ENCODE measurements at places on chromosomes 1 and 21.

GRCh38 chr1:64315402-64315801 lies 112.0 kb downstream of the UBE2U start:
- DNase-seq = no peak

DNA sequence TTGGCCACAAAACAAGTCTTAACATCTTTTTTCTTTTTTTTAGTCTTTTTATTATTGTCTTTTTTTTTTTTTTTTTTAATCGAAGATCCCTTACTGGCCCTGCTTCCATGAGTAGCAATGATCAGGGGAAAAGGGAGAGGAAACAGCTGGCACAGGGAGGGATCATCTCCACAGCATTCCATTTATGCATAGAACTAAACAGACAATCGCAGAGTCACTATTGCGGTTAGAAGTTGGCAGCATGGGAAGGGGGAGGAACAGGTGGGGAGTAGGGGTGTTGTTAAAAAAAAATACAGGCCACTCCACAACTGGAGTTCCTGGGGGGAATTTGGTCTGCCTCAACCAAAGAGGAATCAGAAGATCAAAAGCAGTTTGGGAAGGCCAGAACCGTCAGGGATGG lies 55.4 kb downstream of the C1orf185 start:
- no peak for DNase-seq

GRCh38 chr1:186858923-186859322 lies 30.2 kb downstream of the PLA2G4A start:
- DNase-seq = no peak

GRCh38 chr1:62781841-62782543 lies 1.9 kb upstream of the ATG4C start:
- DNase-seq = no peak

GRCh38 chr1:5141750-5142149 lies 487.3 kb downstream of the AJAP1 start:
- DNase-seq = no peak

DNA sequence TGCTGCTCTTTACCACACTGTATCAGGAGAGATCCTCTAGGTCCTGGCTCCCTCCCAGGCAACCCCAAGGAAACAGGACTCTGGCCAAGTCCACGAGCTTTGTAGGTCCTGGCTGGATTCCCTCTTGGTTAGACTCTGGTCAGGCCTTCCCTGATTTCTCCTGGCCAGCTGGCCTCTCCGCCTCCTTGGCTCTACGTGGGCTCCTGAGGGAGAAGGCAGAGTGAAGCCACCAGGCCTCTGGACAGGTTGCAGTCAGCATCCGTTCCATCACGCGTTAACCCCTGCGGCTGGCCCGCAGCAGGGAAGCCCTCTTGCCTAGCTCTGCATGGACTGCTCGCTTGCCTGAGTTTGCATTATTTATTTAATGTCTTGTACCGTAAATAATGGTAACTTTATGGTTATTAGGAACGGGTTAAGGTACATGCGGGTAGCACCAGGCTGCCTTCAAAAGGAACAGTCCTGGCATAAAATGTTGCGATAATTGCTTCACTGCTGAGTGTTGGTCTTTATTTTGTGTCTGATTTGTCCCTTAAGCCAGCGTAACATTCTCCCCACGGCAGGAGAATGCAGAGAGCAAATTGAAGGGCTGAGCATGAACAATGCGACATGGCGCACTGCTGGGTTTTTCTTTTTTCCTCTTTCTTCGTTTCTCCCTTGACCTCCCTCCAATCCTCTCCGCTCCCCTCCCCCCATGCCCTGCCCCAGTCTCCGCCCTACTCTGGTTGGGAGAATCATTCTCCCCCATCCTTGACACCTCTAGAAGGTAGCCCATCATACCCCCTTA lies 100.3 kb downstream of the RNF220 start:
- no peak for DNase-seq

DNA sequence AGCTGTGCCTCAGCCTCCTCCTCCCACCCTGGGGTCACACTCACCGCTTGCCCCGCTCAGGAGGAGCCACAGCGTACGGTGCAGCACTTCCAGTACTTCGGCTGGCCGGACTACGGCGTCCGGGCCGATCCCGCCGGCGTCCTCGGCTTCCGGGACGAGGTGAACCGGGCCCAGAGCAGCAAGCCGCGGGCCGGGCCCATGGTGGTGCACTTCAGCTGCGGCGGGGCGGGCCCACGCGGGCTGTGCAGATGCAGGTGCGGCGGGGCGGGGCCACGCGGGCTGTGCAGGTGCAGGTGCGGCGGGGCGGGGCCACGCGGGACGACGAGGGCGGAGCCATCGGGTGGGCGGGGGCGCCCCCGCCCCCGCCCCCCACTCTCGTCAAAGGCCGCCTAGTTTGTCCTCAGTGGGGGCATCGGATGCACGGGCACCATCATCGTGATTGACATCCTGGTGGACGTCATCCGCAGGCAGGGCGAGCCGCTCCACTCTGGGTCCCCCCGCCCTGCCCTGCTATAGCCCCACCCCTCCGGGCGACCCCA lies 5.5 kb downstream of the RNF223 start:
- peak; percentile 83 for DNase-seq

DNA sequence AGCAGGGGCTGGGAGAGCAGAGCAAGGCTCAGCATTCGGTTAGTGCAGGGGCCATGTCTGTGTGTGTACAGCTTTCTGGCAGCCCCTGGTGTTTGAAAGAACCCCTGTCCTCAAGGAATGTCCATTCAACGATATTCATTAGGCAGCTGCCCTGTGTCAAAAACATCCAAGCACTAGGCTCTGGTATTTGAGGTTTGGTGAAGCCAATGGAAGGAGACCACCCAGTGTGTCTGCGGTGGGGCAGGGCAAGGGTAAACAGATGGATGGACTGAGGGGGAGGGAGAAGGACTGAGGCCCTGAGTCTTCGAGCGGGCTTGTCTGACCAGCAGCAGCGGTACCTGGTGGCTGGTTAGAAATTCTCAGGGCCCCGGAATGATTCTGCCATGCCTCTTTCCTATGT lies 155.6 kb upstream of the KLHDC7A start:
- DNase-seq = no peak

DNA sequence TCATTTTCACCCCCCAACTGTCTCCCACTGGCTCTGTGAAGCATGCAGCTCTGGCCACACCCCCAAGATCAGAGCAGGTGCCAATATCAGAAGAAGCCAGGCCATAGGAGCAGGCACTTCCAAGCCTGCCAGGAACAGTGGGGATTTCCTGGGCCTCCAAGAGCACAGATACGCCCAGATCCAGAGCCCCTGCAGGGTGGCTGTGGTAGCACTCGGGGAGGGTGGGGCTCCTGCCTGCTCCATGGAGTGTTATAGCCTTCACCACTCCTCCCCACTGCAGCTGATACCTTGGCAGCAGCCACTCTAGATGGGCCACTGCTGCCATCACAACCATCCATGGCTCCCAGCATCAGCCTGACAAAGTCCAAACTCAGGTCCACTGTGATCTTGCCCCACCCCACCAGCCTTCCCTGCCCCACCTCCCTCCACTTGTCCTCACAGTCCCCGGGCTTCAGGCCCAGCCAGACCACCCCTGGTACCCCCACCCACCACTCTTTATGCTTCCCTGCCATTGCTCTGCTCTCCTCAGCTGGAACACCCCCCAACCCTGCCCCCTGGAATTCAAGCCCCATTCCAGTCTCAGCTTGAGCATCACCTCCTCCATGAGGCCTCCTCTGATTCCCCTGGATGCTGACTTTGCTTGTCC lies 448.3 kb downstream of the MATN1 start:
- DNase-seq = no peak

- DNase-seq = no peak
Observed at GRCh38 chr1:1153874-1154273, 19.8 kb upstream of the TTLL10 start.

- DNase-seq = peak; percentile 6
Observed at GRCh38 chr21:37582590-37582989, 216.0 kb downstream of the DYRK1A start.

DNA sequence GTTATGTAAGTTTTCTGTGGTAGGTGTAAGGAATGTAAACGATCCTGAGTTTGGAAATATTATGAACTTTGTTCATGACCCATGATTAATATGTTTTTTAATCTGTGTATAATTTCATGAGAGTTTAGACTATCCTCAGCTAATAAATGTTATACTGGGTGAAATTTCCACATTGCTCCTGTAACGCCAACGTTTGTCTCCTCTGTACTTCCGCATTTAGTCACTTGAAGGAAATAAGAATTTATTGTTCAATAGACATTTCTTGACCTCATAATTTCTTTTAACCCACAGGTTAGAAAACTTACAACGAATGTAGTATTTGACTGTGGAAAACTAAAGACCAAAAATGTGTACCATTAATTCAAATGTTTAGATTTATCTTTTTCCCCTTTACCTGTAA lies 876 bp downstream of the KCNJ15 start:
- no peak for DNase-seq

- no peak for DNase-seq
Observed at GRCh38 chr21:33703750-33704606, 61.7 kb downstream of the ITSN1 start.

GRCh38 chr1:212700892-212701819 lies 1.5 kb upstream of the BATF3 start:
- no peak for DNase-seq

DNA sequence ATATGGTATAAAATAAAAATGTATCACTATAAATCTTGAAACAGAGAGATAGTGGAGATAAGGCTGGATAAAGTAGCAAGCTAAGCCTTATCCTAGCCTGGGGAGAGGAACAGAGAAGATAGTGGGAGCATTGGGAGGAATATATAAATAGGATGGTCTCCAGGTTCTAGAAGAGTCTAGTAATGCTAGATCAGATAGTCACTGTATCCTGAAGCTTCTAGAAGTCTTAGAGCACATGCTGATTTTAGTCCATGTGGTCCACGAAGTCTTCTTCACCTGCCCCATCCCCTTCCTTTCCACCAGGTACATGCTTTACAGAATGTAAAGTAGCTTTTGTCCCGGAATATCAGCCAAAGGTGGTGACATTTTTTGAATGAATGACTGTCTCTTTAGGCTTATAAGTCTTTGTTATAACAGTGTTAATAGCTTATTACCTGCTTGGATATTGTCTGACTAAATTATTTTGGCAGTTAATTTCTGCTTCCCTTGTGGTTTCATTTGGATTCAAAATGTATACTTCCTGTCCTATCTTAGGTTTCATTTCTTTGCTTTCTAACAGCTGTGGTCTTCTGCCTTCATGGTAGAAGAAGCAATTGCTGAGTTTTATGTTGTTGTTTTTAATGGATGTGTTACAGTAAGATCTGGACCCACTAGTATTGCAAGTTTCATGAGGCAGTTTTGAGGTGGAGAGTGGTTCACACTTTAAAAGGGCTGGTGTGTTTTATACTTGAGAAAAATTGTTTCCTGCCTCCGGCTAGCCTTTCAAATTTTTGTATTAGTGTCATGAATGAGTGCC lies 5.9 kb downstream of the SMG7 start:
- DNase-seq = no peak

DNA sequence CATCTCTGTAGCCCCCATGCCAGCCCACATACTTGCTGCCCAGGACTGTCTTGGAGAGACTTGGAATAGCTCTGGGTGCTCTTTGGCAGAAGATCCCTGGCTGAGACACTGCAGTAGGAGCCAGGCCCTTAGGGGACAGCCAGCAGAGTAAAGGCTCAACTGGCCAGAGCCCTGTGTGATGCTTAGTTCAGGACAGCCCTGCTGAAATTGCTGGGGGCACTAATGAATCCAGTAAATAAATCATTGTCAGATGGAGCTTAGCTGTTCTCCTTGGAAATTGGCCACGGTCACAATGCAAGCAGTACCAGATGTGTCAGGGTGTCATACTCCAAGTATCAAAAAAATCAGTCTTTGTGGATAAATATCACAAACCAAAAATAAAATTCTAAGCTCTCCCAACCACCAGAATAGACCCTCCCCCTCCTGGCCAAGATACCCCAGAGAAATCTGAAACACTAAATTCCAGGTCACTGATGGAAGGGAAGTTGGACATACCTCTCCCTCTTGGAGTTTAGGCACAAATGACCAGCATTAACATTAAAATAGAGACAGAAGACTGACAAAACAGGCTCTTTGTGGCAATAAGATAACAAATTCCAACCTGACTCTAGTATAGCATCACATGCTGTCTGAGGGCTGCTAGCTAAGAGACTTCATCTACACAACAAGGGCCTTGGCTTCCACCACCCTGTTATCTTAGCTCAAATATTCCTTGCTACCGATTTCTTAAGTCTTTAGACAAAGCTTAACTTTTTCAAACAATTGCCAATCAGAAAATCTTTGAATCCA lies 83.2 kb upstream of the DNAH14 start:
- DNase-seq = no peak

DNA sequence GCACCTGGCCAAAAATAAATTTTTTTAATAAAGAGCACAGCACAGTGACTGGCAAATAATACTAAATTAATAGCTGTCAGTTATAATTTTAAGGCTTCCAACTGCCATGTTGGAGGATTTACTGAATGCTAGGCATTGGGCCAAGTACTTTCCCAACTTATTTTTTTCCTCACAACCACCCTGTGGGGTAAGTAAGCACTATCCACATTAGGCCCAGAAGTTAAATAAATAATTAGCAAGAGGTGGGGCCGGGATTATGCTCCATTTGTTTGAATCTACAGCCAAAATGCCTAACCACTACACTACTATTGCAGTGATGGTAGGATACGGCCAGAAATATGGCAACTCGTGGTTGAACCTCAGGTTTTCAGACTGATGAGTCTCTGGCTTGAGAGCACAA lies 4.6 kb upstream of the TRNAU1AP start:
- DNase-seq = no peak

DNA sequence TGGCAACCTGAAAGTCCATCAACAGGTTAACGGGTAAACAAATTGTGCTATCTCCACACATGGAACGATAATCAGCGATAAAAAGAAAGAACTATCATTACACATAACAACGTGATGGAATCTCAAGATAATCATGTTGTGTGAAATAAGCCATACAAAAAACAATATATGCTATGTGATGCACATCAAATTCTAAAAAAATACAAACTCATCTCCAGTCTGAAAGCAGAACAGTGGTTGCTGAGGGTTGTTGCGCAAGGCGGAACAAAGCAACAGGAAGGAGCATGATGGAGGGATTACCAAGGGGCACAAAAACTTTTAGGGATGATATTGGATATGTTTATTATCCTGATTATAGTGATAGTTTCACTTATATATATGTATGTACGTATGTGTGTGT lies 324.8 kb downstream of the VAV3 start:
- DNase-seq = no peak

- DNase-seq = no peak
Observed at GRCh38 chr1:172724232-172724631, 65.3 kb downstream of the FASLG start.

- DNase-seq = no peak
Observed at GRCh38 chr1:18939398-18940302, 16.8 kb downstream of the IFFO2 start.

DNA sequence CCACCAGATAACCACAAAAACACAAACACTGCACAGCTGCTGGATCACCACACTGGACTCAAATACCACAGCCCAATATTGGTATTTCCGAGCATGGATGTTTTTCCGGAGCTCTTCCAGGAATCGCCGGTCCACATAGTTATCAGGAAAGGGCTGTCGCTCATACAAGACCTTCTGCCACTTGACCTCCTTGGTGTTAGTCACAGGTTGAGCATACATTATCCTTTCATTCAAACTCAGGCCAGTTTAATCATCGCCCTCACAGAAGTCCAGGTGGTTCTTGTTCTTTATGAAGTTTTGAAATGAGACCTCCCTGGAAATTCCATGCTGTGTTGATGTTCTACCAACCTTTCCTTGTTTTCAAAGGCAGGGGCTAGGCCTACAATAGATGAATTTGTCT lies 1.5 kb downstream of the PIGC start:
- no peak for DNase-seq

Data from NCI-H1417 (cell line).